ENCODE measurements at places on chromosomes 16 and 17.

DNA sequence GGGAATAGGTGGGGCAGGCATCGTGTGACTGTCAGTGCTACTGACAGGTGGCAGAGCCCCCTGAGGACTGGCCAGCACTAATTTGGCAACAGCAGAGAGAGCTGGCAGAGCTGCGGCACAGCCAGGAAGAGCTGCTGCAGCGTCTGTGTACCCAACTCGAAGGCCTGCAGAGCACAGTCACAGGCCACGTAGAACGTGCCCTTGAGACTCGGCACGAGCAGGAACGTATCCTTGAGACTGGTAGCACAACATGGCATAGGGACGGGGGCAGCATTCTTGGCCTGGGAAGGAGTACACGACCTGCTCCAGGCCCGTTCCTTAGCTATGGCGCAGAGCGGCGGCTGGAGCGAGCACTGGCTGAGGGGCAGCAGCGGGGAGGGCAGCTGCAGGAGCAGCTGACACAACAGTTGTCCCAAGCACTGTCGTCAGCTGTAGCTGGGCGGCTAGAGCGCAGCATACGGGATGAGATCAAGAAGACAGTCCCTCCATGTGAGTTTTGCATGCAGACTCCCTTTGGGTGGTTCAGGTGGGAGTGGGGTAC, 3.0 kb upstream of the NRN1L start:
- DNase-seq: no peak

DNA sequence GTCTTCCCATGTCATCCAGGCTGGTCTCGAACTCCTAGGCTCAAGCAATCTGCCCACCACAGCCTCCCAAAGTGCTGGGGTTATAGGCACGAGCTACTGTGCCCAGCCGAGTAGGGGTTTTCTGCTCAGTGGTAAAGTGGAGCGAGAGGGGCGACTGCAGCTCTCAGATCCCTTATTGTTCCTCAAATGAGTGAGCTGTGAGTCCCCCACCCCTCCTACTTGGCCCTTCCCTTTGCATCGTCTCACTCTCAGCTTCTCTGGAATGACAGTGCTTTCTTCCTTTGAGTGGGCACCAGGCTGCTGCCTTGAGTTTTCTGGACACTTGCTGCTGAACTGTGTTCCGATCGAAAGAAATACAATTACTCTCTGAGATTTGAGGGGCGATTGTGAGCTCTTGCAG, 63.5 kb downstream of the MSI2 start:
- DNase-seq: no peak

- no peak for DNase-seq
Measured at GRCh38 chr17:74260525-74260850, 13.5 kb upstream of the DNAI2 start.

DNA sequence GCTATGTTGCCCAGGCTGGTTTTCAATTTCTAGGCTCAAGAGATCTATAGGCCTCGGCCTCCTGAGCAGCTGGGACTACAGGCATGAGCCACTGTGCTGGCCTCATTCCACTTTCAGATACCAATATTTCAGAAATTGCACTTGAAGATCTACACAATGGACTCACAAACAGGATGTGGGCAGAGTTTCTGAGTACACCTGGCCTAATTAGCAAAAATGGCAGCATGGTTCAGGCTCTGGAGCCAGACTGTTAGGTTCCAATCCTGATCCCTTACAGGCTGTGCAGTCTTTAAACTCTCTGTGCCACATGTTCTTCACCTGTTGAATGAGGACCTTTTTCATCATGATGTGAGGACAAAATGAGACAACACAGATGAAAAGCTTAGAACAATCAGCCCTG, 32.2 kb downstream of the RNF157 start:
- DNase-seq: no peak

DNA sequence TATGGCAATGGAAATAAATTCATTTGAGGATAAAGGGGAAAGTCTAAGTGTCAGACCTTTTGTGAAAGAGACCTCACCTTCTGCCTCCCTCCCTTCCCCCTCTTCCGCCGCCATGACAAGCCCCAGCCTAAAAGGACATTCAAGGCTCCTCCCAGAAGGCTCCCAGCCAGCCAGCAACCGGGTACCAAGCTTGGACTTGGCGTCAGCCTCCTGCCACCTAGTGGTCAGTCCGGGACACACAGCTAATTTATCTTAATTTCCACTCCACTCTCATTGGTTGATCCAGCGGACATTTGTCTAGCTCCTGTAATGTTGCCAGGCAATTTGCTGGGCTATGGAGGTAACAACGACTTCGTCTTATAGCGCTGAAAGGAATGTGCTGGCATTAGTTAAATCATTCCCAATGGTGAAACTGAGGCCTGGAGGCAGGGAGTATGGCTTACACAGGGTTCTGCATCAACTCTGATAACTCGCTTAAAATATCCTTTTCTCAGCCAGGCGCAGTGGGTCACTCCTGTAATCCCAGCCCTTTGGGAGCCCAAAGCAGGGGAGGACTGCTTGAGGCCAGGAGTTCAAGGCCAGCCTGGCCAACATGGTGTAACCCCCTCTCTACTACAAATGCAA, 19.3 kb upstream of the CLEC3A start:
- DNase-seq: peak; percentile 83

GRCh38 chr16:66129196-66129595, 237.3 kb upstream of the CDH5 start:
- DNase-seq: no peak

GRCh38 chr17:45451131-45451530, 18.5 kb upstream of the ARHGAP27 start:
- peak; percentile 20 for DNase-seq

- no peak for DNase-seq
Measured at GRCh38 chr16:79463841-79464240, 136.7 kb downstream of the MAF start.

DNA sequence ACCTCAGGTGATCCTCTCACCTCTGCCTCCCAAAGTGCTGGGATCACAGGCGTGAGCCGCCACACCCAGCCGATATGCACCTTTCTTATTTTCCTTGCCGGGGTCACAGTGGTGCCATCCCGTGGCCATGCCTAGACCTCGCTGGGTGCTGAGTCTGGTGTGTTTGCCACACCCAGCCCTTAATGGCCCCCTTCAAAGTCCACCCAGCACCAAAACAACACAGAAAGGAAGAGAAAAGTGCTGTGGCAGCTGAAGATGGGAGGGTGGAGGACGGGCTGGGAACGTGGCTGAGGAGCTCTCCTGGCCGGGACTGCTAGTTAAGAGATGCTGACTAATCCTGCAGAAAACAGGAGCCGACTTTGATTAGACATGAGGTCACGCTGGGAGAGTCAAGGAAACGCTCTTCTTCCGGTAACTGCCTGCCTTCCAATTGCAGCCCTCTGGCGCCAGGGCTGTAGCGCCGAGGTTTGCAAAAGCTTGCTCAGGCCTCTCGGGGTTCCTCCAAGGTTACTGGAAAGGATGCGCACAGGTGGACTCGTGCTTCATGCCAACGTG, 10.9 kb downstream of the SLC43A2 start:
- no peak for DNase-seq

- no peak for DNase-seq
Measured at GRCh38 chr17:27244491-27245223, 49.3 kb upstream of the WSB1 start.

GRCh38 chr16:15653227-15653626, 3.2 kb downstream of the NDE1 start:
- peak; percentile 38 for DNase-seq

GRCh38 chr16:50252874-50253513, 13.4 kb upstream of the ADCY7 start:
- no peak for DNase-seq

- DNase-seq: no peak
Measured at GRCh38 chr16:11032922-11033291, 88.5 kb downstream of the CLEC16A start.

DNA sequence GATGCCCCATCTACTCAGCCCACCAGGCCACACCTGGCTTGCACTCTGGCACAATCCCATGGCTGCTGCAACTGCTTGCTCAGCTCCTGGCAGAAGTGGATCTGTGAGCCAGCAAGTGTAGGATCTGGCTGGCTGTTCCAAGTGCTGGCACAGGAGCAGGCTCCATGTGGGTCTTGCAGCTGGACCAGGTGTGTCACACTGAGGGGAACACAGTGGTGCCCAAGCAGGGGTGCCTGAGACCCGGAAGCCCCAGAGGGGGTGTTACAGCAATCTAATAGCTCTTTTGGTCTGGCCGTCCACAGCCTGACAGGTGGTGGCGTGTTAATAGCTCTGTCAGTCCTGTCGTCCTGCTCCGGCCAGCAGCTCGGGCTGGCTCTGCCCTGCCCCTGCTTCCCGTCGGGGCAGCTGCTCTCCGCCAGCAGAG, 19.6 kb upstream of the GOT2 start:
- no peak for DNase-seq

DNA sequence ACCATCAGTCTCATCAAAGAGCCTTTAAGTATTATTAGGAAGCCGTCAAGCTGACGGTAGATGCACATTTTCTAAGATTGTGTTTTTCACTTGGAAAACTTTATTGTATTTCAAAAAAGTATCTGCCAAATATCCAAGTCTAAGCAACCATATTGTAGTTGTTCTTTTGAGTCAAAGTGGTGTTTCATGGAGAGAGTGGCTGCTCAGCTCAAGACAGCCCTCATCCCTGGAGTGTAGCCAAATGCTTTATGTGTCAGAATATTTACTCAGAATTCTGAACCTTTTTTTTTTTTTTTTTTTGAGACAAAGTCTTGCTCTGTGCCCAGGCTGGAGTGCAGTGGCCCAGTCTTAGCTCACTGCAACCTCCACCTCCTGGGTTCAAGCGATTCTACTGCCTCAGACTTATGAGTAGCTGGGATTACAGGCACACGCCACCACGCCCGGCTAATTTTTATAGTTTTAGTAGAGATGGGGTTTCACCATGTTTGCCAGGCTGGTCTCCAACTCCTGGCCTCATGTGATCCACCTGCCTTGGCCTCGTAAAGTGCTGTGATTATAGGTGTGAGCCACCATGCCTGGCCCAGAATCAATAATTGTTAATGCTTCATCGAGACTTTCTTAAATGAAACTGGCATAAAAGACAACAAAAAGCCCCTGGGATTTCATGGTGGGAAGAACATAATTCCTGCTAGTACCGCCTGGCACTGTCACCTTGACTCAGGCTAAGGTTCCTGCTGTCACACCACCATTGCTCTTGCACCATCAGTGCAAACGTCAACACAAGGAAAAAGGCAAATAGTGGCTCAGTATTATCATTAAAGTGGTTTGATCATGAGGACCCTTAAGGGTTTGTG, 45.5 kb downstream of the PRKCA start:
- DNase-seq: no peak

GRCh38 chr17:4712526-4712925, 2.1 kb downstream of the ARRB2 start:
- no peak for DNase-seq

GRCh38 chr17:47684535-47685193, 9.3 kb upstream of the TBKBP1 start:
- no peak for DNase-seq

DNA sequence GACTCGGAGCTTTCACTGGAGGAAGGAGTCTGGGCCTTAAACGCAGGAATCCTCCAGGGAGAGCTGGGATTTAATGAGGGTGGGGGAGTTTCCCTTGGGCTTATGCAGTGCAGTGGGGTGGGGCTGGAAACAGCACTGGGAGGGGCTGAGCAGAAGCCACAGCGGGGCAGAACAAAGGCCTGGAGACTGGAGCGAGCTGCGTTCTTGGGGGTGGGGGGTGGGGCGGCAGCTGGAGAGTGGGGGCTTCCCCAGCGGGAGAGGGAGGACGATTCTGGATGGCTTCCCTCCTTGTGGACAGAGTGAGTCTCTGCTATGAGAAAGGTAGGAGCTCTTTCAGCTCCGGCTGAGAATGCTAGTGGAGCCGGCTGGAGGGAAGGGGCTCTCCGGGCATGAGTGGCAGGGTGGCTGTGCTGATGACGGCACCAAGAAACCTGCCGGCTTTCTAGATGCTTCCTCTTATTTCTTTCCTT, 406.0 kb downstream of the SEC14L1 start:
- no peak for DNase-seq

DNA sequence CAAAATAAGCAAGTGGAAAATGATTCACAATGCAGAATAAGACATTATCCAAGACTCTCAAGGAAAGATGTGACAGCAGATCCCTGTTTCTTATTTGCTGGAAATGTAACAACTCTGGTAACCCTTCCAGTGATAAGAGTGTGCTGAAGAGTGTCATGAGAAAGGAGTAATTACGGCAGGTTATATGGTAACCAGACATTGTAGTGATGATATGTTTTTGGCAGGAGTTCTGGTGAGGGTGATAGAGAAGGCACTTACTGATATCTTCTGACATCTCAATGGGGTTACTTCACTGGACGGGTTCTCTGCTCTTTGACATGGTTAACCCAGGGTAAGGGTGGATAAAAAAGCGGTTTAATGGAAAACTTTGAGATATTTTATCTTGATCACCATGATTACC, 1270.9 kb downstream of the CDH11 start:
- no peak for DNase-seq

DNA sequence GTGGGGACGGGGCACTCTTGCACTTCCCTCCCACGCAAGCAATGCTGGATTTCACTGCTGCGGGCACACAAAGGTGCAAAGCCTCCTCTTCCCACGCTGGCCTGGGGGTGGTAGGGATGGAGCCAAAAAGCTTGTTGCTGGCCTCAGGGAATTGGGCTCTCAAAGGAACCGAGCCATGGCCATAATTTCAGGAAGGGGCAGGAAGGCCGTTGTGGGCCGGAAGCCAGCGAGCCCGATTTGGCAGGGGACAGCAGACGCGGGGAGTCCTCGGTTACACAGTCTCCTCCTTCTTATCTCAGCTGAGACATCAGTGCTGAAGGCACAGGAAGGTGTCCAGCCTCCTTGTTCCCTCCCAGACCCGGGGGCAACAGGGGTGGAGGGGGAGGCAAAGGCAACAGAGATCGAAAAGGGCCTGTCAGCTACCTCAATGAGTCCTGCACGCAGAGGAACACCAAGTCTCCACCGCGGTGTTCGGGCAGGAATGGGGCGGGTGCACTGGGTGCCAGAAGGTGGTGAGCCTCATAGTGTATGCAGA, 59.5 kb downstream of the SLFN11 start:
- no peak for DNase-seq

DNA sequence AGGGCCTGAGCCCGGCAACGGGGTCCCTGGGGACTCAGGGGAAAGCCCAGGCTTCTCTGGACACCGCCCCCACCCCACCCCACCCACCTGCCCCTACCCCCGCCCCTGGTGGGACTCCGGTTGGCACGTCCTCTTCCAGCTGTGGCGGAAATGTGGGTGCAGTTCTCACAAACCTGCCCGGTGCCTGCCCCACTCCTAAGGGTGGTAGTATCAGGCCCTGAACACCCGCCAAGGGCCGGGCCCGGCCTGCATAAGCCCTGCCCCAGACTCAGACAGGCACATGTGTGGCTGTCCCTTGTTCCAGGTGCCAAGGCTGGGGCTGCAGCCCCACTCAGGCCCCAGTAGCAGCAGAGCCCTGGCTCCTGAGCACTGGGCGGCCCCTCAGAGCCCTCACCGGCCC, 58.1 kb downstream of the ACTG1 start:
- DNase-seq: no peak

DNA sequence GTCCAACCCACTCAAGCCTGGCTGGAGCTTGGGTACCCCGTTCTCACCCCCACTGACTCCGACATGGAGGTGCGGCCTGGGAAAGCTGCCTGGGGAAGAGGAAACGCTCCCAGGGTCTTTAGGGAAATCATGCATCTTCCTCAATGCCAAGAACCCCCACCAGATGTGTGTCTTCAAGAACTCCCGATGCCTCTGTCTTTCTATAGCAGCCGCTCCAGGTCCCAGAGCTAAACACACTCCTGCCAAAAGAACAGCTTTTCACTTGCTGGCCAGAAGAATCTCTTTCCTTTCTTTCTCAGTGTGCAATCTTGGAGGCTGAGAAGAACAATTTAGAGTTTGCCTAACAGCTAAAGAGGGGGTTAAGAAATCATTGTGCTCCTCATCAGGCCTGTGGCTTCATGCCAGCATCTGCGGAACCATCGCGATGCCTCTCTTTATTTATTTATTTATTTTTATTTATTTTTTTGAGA, 41.1 kb upstream of the MTSS2 start:
- no peak for DNase-seq
